ENCODE measurements at places on chromosomes 12 and 14.
A peak's percentile ranks its signal among the peaks of the same experiment; 100 is the strongest.

GRCh38 chr12:15534322-15534721, 212.0 kb downstream of the PTPRO start:
- DNase-seq, result peak; percentile 83

DNA sequence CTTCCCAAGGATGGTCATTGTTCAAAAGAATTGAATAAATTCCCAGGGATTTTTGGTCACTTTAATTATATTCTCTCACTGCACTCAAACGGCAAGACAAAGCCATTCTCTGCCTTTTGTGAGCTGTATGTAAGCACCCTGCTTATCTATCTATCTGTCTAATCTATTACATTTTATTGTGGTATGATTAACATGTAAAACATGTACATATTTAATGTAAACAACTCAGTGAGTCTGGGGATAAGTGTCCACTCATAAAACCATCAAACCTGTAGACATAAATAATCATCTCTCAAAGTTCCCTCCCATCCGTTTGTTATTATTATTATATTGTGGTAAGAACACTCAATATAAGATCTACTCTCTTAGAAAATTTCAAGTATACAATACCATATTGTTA, 167.1 kb downstream of the CAND1 start:
- DNase-seq, result no peak

GRCh38 chr12:56243731-56244181, 13.9 kb downstream of the SLC39A5 start:
- no peak for DNase-seq

DNA sequence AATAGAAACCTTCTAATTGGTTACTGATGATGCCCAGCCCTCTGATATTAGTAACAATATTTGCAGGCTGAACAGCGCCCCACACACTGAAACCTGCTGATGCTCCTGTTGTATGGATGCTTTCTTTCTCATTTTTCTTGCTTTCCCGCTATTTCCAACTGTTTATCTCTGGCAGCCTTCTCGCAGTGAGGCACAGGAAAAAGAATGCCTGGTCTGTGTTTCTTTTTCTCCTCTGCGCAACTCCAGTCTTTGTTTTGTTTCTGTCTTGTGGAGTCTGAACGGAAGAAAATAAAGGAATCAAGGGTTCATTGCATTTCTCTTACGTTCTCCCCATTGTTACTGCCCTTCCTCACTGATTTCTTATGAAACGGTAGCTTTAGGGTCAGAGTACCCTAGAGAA, 451.2 kb downstream of the EGLN3 start:
- no peak for DNase-seq

DNA sequence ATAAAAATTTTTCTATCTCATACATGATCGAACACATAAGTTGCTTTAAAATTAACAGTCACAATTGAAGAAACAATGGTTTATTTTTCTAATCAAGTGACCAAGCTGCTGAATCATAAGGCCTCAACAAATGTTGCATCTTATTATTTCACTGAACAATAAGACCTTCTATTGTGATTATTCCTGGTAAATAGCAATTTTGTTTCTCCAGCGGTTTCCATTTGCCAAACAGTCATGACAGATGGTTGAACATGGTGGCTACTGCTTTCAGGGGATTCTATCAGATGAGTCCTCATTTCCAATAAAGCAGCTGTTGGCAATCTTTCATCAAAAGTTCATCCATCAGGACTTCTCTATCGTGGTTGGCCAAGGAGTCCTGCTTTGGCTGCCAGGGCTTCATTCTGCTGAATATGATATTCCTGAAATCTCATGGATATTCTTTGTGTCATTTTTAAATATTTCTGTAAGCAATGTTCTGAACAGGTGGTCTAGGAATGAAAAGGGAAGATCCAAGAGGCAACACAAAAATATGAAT, 13.0 kb downstream of the TOMM20L start:
- DNase-seq, result no peak
